ENCODE measurements at places on chromosomes 1 and 21.

DNA sequence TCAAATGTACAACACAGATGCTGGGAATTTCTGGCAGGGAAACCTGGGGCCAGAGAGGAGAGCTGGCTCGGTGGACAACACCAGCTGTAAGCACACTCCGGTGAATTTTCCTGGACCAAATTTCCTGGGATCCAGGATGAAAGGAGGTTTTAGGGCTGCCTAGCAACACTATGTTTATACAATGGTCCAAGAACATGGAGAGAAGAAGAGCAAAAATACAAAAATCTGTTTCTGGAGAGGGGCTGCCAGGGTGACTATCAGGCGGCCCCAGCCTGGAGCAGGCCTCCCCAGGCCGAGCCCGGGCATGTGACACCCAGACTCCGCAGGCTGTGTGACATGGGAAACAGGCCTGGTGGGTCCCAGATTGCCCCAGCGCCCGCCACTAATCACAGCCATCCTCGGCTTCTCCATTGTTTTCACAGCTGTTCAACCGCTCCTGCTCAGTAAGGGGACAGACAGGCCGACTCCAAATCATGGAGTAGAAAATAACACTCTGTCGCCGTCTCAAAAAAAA, 336.0 kb upstream of the NFIA start:
- DNase-seq, result no peak

DNA sequence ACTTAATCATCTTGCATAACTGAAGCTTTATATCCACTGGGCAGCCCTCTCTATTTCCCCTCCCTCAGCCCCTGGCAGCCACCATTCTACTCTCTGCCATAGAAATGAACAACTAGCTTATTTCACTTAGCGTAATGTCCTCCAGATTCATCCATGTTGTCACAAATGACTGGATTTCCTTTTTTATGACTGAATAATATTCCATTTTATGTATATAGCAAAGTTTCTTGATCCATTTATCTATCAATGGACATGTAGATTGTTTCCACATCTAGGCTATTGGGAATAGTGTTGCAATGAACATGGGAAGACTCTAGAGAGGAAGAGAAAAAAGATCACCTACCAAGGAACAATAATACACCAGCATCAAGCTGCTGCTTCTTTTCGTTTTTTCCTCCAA, 32.1 kb upstream of the EEIG2 start:
- DNase-seq, result no peak

DNA sequence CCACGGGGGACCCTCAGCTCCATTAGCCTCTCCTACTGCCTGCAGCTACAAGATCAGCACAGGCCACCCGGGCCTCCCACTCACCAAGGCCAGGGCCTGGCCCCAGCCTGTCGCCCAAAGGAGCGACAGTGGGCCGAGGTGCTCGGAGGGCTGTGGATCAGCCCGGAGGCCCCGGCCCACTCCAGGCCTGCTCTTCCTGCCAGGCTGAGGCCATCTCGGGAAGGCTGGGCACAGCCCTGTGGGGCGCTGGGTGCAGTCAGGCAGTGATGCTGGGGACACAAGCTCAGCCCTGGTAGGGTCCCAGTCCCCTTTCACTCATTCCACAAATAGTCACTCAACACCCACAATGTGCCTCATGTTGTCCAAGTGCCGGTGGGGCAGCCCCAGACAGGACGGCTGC, 58.8 kb downstream of the CASZ1 start:
- DNase-seq, result no peak

DNA sequence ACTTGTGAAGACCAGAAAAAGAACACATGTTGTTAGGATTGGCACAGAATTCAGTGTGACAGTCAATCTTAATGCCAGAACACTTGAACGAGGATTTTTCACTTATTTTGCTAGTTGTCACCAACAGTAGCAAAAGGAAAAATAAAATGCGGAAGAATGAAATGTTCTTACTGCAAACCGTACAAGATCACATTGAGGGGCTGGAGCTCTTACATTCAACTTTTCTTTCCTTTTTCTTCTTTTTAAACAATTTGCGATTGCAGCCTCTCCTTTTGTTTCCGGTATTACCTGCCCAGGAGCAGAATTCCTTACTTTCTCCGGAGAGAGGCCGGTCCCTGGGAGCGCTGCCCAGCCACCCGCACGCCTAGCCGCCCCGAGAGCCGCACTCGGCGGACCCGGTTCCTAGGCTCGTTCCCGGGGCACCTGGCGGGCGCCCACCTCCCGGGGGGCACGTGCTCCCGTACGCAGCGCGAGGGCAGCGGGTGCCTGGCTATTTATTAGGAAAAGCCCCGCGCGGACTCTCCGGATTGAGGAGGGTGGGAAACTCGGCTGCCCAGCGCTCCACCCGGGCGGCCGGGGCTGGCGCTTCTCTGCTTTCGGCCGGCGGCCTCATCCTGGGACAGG, 1.2 kb upstream of the CAMTA1 start:
- no peak for DNase-seq

GRCh38 chr1:147171399-147172167, 687 bp downstream of the PRKAB2 start:
- DNase-seq, result peak; percentile 76

DNA sequence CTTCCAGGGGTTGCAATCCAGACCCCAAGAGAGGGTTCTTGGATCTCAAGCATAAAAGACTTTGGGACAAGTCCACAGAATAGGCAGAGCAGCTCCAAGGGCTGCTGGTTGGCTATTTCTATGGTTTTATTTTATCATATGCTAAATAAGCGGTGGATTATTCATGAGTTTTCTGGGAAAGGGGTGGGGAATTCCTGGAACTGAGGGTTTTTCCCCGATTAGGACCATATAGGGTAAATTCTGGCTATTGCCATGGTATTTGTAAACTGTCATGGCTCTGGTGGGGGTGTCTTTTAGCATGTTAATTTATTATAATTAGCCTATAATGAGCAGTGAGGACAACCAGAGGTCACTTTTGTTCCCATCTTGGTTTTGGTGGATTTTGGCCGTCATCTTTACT, 270.9 kb upstream of the PLXNA2 start:
- no peak for DNase-seq

GRCh38 chr1:247884797-247885413, 10.5 kb upstream of the OR2W3 start:
- no peak for DNase-seq

GRCh38 chr1:39144924-39145323, 59.6 kb upstream of the MACF1 start:
- DNase-seq, result no peak

DNA sequence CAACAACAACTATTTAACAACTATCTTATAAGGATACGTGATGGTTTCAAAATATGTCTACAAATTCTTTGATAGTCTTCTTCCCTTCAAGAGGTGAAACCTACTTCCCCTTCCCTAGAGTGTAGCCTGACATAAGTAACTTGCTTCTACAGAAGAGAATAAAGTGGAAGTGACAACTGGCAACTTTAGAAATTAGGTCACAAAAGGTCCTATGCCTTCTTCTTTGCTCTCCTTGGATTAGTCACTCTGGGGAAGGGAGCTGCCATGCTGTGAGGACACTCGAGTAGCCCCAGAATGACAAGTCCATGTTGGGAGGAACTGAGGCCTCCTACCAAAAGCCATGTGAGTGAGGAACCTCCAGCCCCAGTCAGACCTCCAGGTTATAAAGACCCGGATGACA, 19.2 kb downstream of the EFCAB14 start:
- DNase-seq, result no peak

DNA sequence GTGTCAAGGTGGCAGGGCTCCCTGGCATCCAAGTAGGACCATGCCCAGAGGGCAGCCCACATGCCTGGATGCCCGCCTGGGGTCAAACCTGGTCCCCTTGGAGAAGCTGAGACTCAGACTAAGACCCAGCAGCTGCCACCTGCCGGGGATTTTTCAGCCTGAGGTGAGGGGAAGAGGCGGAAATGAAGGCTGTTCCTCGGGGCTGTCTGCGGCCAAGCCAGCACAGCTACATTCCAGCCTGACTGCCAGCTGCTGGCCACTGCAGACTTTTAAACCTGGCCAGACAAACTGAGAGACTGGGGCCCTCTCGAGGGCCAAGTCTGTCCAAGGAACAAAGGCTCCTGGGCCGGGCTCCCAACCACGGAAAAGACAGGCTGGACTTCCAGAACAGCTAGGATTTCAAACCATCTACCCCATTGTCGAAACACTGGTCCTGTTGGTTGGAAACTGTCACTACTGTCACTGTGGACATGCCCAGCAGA, 21.9 kb upstream of the PLEKHG5 start:
- DNase-seq, result peak; percentile 25

GRCh38 chr1:1460540-1461130, 10.9 kb upstream of the ATAD3B start:
- DNase-seq, result no peak

DNA sequence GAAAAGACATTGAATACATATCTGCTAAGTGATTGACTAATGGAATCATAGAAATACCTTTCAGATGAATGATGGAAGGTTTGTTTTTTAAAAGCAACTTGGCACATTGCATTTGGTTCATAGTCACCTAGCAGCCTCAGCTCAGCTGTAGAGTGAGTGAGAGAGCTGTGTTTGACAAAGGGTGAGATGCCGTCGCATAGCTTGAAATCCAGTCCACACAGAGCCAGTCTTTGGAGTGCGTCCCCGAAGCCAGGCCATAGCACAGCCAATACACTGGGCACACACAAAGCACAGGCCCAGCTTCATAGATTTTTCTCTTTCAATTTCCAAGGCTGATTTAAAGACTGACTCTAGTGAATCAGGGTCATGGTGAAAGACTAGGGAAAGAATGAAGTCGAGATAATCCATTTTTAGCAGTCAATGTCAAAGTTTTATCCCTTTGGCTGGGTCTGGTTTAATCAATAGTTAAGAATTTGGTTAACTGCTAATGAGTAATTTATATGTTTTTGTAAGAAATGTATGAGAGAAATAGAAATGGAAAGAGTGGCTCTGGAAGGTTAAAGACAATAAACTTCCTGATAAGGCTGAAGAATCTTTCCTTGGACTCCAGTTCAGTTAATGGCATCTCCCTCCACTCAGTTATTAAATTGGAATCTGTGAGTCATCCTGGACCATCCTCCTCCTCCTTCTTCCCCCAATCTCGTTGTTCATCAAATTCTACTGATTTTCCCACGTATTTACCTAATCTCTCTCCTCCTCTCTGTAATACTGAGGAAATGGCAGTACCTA, 101.2 kb upstream of the IRF2BP2 start:
- no peak for DNase-seq

GRCh38 chr1:69611316-69611715, 43.6 kb downstream of the LRRC7 start:
- DNase-seq, result no peak

- no peak for DNase-seq
Observed at GRCh38 chr1:56921479-56921878, 44.3 kb downstream of the C8B start.

GRCh38 chr1:50110656-50111055, 1.9 kb downstream of the ELAVL4 start:
- DNase-seq, result peak; percentile 97

DNA sequence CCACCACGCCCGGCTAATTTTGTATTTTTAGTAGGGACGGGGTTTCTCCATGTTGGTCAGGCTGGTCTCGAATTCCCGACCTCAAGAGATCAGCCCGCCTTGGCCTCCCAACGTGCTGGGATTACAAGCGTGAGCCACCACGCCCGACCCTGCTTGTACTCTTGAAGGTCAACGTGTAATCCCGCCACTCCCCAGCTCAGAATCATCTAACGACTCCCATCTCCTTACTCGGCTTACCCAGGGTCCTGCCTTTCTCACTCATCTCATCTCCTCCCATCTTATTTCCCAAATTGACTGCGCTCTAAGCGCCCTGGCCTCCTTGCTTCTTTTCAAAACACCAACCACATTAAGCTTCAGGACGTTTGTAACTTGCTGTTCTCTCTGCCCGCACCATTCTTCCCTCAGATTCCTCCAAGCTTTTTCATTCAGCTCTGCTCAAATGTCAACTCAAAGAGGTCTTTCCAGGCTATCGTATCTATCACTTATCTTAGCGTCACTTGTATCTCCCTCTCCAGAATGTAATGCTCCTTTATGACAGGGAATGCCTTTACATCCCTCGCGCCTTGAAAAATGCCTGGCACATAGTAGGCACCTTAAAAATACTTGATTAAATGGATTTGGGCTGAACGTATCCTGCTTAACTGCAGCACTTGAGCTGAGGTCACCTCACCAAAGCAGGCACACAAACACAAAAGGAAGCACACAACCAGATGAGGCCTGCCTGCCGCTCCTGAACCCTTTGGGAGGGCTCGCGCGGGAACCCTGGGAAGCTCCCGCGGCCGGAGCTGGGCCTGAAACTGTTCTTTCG, 1.4 kb upstream of the USP1 start:
- peak; percentile 49 for DNase-seq

GRCh38 chr1:240667351-240667750, 55.4 kb upstream of the GREM2 start:
- no peak for DNase-seq

GRCh38 chr1:179881642-179882252, 338 bp upstream of the TOR1AIP1 start:
- peak; percentile 95 for DNase-seq

DNA sequence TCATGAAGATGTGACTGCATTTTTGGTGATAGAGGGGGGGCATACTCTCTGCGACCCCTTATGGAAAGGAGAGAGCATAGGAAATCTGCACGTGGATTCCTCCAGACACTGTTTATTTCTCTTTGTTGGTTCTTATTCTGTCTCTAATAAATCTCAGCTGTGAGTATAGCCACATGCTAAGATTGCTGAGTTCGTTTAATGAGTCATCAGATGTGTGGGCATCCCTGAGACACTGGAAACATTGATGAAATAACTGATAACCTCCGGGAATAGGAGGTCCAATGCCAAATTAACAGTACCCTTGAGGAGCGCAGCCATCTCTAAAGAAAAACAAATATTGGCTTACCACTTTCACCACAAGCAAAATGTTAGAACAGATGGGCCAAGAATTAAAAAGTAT, 880.2 kb upstream of the NEGR1 start:
- no peak for DNase-seq

- no peak for DNase-seq
Observed at GRCh38 chr1:113244112-113244820, 146.0 kb upstream of the MAGI3 start.

- DNase-seq, result peak; percentile 33
Observed at GRCh38 chr1:164824542-164824941, 265.6 kb downstream of the PBX1 start.

DNA sequence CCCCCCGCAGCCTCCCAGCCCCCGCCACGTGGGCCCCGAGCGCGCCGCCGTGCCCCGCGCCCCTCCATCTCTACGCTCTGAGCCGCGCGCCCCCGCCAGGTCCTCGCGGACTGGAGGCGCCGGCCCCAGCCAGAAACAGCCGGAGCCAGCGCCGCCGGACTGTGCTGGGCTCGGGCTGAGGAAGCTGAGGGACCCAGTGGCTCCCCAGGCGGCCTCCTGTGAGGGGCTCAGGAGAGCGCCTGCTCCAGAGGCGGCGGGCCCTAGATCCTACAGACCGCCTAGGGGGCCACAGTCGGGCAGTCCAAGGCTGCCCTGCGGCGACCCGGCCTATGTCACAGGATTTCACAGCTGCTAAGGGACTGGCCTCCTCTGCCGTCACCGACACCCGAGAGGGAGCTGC, 82.1 kb downstream of the NENF start:
- DNase-seq, result peak; percentile 33
